ENCODE measurements at places on chromosomes 3 and 15. TPM values are rescaled to one million over a fixed set of nuclear protein-coding genes. Genes with fewer than 3 reads are reported as not detected.

- peak; percentile 62 for DNase-seq
These were observed 856 bp downstream of the TMEM40 start for GRCh38 chr3:12758025-12758781.

- no peak for DNase-seq
These were observed 59.1 kb upstream of the COL8A1 start for GRCh38 chr3:99579246-99579645.

USF3 gene
- 14.8 TPM for polyA plus RNA-seq

- DNase-seq: no peak
These were observed 84.1 kb upstream of the TRIM42 start for GRCh38 chr3:140593766-140594165.

PLSCR4 gene
- polyA plus RNA-seq: 26.2 TPM

ZNF385D gene
- polyA plus RNA-seq: 21.7 TPM

NPAP1 gene
- polyA plus RNA-seq: 0.41 TPM

GRCh38 chr3:174820885-174821284 lies 38.2 kb upstream of the NAALADL2 start:
- DNase-seq: no peak

GRCh38 chr3:151863611-151864010 lies 9.8 kb upstream of the SUCNR1 start:
- DNase-seq: no peak

DNA sequence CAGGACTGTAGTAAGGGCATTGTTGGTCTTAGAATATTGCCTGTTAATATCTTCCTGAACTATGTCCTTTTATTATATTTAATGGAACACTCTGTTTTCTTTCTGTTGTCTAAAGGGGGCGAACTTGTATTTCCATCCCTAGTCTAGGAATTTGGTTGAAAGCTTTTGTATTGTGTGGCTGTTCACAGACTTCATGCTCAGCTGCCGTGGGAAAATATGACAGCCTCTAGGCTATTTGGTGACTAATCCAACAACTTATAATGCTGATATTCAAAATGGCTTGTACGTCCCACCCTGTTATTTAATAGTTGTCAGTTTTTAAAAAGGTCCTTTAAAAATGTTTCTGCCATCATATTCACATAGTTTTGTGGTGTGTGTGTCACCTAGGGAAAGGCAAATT lies 202.6 kb downstream of the KLHL25 start:
- DNase-seq: peak; percentile 93

DNA sequence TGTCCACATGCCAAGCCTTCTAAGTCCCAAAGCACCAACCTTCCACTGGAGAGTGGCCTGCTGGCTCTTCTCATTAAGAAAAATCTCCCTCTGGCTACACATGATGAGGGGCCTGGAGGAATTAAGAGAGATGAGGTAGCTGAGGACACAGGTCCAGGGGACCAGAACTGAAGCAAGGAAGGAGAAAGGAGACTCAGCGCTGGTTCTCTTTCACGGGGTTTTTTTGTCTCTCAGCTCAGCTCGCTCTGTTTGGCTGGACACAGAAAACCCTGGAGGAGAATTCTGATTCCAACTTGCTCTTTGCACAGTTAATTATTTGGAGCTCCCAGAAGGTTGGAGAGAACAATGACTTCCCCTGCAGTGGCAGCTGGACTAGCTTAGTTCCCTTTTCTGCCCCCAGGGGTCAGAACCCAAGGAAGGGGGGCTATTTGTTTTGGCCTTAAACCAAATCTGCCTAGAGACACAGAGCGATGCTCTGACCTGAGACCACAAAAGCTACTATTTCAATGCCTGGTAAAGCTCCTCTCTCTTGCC lies 507.6 kb downstream of the FHIT start:
- DNase-seq: peak; percentile 90

DNA sequence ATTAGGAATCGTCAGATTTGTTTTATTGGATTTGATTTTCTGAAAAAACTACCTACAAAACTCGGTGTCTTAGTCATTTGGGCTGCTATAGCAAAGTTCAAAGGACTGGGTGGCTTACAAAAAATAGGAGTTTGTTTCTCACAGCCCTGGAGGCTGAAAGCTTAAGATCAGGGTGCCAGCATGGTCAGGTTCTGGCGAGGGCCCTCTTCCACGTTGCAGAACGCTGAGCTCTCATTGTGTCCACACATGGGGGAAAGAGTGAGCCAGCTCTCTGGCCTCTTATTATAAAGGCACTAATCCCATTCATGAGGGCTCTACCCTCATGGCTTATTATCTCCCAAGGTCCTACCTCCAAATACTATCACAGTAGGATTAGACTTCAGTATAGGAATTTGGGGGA lies 40.6 kb upstream of the MRPS22 start:
- no peak for DNase-seq

PLD1 gene
- polyA plus RNA-seq: 16.2 TPM

DNA sequence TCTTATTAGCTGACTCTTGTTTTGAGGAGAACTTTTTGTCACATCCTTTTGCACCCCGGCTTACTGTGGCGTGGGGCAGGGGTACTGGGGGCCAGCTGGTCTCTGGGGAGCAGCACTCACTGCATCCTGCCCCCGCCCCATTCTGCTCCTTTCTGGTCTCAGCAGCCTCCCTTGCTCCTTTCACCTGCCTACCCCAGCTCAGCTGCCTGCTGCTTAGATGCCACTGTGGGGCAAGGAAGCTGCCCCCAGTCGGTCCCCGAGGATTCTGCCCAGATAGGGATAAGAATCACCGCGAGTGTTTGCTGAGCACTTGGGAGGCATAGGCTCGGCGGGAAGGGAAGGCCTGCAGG lies 32.0 kb downstream of the APBA2 start:
- DNase-seq: no peak

DNA sequence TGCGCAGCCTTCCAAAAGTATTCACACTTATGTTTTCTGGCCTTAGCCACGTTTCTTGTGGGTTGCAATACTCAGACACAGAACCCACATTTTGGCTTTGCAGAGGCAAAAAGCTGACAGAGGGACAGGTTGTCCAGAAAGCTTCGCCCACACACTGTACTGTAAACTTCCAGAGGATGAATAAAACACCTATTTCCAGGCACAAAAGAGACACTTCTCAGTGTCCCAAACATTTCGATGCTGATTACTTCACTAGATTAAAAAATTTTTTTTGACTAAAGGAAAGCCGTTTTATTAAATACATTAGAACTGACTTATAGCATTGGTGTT lies 28.0 kb upstream of the KCTD6 start:
- no peak for DNase-seq

DNA sequence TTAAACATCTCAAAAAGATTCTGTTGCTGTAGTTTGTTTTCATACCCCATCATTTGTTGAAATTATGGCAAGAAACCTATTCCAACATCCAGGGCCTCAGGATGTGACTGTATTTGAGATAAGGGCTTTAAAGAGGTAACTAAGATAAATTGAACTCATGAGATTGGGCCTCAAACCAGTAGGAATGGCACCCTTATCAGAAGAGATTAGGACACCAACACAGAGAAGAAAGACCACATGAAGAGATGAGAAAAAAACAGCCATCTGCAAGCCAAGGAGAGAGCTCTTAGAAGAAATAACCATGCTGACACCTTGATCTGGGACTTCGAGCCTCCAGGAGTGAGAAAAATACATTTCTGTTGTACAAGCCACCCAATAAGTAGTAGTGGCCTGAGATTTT lies 157.7 kb downstream of the CGGBP1 start:
- no peak for DNase-seq

- no peak for DNase-seq
These were observed 11.3 kb upstream of the TMOD3 start for GRCh38 chr15:51818150-51818549.

- DNase-seq: no peak
These were observed 99.7 kb downstream of the TIGIT start for GRCh38 chr3:114393367-114394072.

DNA sequence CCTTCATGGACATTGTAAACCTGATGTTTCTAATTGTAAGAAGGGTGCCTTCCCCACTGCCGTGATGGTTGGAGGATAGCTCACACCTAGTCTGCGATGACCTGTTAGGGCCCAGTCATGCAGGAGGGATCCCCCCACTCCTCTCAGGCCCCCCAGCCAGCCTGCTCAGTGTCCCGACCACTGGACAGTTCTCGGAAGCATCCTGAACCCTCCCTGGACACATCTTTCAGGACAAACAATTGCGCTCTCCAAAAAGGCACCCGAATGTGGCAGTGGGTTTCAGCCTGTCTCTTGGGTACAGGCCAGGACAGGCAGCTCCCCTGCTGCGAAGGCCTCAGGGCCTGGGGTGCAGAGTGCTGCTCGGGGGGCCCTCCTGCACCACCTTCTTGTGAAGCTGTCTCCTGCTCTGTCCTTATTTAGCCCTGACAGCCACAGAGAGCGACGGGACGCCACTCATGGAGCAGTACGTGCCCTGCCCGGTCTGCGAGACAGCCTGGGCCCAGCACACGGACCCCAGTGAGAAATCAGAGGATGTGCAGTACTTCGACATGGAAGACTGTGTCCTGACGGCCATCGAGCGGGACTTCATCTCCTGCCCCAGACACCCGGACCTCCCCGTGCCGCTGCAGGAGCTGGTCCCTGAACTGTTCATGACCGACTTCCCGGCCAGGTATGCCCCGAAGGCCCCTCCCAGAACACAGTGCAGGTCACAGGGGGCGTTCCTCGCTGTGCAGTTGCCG lies 132.3 kb downstream of the LRRK1 start:
- DNase-seq: no peak

GRCh38 chr3:37999836-38000235 lies 9.2 kb downstream of the VILL start:
- DNase-seq: no peak

DNA sequence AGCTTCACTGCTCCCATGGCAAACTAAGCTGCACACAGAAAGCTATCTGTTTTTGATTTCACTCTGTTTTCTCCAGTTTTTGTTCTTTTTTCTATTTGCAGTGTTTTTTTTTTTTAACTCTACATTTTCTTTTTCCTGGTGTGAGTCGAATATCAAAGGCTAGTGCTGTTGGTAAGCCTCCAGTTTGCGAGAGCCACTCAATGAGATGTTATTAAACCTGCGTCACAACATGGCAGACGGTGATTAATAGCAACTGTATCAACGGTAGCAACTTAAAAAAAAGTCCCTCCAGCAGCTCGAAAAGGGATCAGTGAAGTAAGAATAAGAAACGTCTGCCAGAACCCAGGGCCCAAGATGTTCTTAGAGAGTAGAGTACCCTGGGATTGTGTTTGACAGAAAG lies 84.1 kb downstream of the MEIS2 start:
- peak; percentile 71 for DNase-seq

GABRR3 gene
- polyA plus RNA-seq: not detected

LPP gene
- polyA plus RNA-seq: 11.6 TPM

SLC28A2 gene
- 0.65 TPM for polyA plus RNA-seq

Measured in muscle of leg (tissue), 16 donors.